ENCODE measurements at places on chromosomes 3 and 15.

DNA sequence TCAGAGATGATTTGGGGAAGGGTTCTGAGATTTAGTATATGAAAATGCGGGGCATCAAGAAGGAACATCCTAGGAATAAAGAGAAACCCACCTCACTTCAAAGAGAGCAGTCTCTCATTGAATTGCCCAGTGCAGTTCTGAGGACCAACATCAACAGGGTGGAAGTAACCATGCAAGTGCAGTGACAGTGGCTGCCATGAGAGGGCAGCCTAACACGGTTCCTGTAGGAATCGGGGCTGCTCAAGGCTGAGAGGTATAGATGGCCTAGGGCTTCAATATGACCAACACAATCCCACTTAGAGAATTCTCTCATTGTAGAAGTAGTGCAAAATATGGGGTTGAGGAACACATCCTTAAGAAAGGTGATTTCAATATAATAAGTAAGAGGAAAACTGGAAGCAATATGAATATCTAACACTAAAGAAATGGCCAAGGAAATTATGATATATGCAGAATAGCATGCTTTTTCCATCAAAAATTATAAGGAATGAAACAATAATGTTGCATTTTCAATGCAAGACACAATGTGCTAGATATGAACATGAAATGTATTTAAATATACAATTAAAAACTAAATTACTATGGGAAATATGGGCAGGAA is 51.1 kb upstream of the ARRDC4 start:
- no peak for DNase-seq

- no peak for DNase-seq
Observed at GRCh38 chr3:106006571-106006970, 137.8 kb upstream of the CBLB start.

DNA sequence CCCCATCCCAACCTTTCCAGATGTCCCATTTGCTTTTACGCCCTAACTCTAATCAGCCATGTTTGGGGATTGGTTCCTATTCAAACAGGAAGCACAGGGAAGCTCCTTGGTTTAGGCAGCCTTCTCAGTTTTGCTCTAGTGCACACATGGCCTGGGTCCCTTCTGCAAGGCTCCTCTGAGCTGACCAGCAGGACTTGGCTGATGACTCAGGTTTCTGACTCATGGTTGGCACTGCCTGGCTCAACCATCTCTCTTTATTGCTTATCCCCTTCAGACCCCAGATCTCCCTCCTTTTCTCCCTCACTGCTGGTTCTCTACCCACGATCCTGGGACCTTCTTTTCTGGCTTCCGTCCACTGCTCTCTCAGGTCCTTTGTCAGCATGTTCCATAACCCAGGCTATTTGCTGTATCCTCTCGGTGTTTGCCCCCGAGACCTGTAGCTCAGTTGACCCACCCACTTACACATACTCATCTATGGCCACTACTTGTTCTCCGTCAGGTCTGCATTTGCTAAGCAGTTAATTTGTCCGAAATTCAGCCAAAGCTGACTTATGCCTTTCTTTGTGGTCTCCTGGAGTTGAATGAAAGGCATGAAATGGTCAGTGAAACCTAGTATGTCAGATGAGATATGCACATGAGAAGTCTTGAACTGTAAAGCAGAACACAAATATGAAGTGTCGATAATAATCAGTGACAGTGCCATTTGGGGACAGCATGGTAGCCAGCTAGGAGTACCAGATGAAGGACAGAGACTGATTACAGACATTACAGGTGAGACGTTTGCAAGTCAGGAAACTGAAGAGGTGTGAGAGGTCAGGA is 323.5 kb upstream of the ROPN1 start:
- DNase-seq = no peak

- DNase-seq = no peak
Observed at GRCh38 chr3:81743096-81744025, 18.1 kb downstream of the GBE1 start.

DNA sequence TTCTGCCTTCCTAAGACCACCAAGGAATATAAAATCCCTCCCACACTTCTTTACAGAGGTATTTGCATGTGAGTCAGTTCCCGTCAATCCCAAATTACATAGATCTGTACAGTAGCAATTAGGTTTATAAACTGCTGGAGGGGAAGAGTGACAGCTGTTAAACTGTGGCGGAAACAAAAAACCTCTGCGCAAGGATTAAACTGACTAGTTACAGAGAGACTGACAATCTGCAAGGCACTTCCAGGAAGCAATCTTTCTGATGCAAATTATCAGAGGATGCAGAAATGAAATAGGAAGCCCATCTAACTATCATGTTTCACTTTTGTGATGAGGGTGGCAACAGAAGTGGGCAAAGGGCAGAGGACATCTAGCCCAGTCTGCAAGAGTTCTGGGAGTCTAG is 150.4 kb downstream of the RTP4 start:
- DNase-seq = no peak

- DNase-seq = no peak
Observed at GRCh38 chr15:95192923-95193322, 961.6 kb downstream of the MCTP2 start.

DNA sequence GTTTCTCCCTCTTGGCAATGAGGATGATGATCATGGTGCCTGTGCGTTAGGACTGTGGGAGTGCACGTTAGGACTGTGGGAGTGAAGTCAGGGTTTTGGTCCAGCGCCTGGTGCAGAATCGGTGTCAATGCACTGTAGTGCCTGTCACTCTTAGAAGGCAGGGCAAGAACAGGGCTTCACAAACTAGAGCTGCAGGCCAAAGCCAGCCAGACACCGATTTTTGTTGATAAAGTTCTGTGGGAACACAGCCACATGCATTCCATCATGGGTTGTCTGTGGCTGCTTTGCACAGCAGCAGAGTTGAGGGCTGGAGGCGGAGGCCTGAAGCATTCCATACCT is 32.6 kb upstream of the NR2C2 start:
- DNase-seq = no peak

- peak; percentile 60 for DNase-seq
Observed at GRCh38 chr3:189233225-189233858, 61.6 kb downstream of the TPRG1 start.

DNA sequence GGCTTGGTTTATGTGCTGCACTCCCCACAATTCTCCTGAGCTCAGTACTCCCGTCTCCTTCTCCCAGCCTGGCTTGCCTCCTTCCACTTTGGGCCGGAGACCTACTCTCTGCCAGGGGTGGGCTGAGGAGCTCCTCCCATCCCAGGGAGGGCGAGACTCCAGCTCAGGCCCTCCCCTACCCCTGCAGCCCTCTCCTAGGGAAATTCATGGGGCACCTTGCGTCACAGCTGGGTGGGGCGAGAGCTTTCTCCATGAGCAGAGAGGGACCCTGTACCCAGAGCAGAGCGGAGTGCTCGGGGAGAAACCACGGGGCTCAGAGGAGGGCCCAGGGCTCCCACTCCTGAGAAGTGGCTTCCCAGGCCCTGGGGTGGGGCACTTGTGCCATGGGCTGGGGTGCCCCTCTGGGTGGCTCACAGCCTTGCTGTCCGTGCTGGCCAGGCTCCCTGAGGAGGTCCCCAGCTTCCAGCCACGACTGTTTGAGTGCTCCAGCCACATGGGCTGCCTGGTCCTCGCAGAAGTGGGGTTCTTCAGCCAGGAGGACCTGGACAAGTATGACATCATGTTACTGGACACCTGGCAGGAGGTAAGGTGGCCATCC is 13.3 kb downstream of the VILL start:
- DNase-seq = no peak

GRCh38 chr15:71647487-71647808 is 162.9 kb upstream of the NR2E3 start:
- DNase-seq = no peak

GRCh38 chr3:129576514-129577352 is 29.7 kb downstream of the PLXND1 start:
- DNase-seq = peak; percentile 88

DNA sequence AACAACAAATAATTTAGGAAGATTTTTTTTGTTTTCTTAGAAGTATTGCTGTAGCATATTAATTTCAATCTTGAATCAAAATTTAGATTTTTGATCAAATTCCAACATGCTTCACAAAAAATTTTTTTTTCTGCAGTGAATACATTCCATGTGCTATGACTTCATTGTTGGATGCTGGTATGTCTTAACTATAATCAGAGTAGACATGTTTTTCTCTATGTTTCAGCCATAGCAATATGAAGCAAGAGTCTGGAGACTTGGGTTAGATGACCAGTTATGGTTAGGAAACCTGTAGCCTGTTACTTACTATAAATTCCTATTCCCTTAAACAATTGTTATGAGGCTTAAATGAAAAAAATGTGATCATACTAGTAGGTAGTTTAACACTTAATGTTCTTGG is 176.1 kb upstream of the CHL1 start:
- no peak for DNase-seq

DNA sequence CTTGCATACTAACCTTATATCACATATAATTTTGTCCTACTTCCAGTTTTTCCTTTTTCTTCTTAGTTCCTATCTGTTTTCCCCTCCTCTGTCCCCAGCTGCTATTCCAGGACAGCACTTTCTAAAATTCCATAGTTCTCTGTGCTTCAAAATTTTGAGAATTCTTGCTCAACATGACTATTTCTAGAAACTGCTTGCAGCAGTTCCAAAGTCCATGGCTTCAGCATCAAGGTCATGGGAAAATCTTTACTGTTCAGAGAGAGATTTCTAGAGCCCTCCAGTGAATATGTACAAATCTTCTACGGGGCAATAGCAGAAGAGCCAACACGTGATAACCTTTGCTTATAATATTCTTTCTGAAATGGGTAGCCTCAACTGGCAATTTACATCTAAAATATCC is 76.1 kb upstream of the PHLDB2 start:
- no peak for DNase-seq

DNA sequence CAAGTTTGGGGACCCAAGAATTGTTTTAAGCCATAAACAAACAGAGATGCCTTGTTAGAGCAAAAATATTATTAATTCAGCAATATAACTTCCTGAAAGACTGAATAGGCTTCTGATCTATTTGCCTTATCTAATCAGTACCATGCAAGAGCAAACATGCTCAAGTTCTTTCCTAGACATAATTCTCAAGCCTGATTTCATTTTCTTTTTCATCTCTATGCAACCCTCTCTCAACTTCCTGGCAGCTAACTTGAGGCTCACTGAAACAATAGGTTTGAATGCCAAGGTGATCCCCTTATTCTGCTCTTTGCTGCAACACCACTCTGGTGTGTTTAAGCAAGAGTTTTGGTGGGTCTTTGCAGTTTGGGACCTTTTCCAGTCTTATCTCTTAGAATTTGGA is 230.9 kb upstream of the CD96 start:
- DNase-seq = no peak

GRCh38 chr15:92907896-92908712 is 8.0 kb downstream of the CHD2 start:
- DNase-seq = no peak

GRCh38 chr3:54353546-54353945 is 231.2 kb downstream of the CACNA2D3 start:
- DNase-seq = no peak

DNA sequence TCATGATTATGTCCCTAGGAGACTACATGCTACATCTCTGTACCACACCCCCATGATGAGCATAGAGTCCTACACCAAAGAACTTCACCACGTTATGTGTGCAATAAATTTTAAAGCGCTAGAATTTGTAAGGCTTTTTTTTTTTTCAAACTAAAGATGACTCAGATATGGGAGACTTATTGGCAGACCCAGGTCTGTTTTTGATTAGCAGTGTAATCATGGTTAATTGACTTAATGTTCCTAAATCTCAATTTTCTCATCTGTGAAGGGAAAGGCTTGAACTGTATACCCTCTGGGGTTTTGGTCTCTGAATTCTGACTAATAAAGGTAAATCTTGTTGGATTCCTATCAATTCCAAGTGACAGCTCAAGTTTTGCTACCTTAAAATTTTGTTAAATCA is 26.4 kb downstream of the ABI3BP start:
- no peak for DNase-seq

DNA sequence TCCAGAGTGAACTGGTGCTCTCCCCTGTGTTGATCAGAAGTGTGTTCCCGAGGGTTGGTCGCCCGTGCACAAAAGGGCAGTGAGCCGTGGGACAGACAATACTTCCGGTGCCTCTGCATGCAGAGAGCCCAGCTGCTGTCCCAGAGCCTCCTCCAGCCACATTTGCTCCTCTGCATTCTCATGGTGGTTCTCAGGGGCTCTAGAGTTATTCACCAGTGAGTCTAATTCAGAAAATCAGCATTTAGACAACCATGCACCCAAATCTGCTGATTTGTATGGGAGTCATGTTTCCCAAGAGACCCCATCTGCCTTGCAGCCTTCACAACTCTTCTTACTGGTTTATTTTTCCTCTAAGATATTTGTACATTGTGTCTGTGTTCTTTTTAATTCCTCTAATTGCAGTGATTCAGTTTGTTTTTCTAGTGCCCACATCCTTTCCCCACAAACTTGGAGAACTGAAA is 107.0 kb upstream of the SPRED1 start:
- DNase-seq = no peak

GRCh38 chr3:151412989-151413388 is 28.4 kb upstream of the P2RY12 start:
- no peak for DNase-seq

DNA sequence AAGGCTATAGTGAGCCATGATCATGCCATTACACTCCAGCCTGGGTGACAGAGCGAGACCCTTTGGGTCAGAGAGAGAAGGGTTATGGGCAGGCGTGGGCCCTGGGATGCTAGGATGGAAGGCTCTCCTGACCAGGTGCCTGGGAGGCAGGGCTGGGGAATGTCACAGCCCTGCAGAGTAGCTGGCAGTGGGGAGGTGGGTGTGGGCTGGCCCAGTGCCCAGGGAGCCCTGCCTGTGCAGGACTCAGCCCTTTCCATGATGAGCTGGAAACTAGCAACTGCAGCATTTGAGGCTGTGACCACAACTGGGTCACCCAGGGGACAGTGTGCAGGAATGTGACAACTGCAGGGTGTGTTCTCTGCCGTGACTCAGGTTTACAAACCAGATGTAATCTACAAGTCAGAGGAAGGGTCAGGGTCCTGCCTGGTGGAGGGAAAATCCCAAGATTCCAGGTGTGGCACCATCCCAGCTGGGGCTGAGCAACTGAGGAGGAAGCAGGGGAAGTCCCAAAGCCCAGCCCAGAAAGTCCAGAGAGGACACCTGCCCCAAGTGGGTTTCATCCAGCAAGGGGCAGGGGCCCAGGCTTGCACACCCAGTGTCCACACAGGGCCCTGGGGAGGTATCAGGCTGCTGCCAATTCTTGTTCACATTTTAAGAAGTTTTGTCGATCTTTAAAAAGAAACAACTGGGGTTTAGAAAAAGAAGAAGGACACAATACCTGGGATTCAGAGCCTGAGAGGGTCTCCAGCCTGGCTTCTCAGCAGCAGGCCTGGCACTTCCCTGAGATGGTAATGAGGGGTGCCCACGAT is 45.5 kb downstream of the SLC28A1 start:
- DNase-seq = no peak

GRCh38 chr3:66989860-66990696 is 8.0 kb upstream of the KBTBD8 start:
- DNase-seq = no peak

GRCh38 chr3:58163234-58163633 is 47.5 kb downstream of the DNASE1L3 start:
- DNase-seq = no peak

All from NCI-H510A treated with DMSO at 0.1 percent for 48 hours (cell line).